Fibroblast of skin of abdomen (primary cell): ENCODE measurements at places on chromosomes 11 and 22.
A peak's percentile ranks its signal among the peaks of the same experiment; 100 is the strongest.

- peak; percentile 36 for DNase-seq
Observed at GRCh38 chr11:126329644-126330211, 25.8 kb upstream of the ST3GAL4 start.

DNA sequence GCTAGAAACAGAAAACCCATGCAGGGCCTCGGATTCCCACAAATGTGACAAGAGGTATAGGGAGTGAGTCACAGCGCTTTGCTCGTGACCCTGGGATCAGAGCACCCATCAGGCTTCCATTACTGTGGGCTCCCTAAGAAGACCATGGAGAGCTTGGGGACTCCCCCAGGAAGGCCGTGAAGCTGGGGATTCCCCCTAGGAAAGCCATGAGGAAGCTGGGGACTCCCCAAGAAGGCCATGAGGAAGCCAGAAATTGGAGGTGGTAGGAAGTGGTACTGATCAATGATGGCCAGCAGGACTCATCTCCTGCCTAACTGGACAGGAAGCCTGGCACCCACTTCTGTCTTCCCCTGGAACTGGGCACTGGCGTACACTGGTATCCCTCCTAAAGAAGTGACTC lies 10.1 kb upstream of the DCPS start:
- DNase-seq, result no peak

- DNase-seq, result no peak
Observed at GRCh38 chr22:17172029-17172833, 13.2 kb upstream of the HDHD5 start.

DNA sequence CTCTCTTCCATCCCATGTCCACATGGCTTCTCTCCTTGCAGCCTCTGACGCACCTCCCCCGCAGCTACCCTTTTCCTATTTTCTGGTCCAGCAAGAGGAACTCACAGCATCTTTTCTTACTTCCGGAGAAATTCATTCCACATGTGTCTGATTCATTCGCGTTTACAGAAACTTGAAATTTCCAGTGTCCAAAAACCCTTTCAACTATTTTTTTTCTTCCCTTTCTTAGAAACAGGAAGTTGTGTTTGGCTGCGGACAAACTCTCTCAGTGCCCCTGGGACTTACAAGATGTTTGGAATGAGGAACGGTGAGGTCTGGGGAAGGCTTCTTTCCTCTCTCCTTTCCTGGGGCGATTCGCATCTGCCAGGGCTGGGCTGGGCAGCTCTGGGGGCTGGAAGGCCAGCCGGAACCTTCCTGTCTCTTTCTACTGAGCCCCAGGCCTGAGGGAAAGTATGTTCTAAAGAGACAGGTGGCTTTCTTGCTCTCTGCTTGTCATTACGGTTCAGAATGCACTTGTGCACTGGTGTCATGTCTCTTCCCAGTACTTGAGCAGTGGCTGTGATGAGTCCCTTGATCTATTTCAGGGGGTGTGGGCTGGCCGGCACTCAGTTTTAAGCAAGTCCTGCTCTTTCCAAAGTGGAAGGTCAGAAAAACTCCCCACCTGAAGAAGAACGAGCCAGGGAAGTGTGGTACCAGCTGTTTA lies 27.5 kb downstream of the ADAMTS8 start:
- peak; percentile 77 for DNase-seq

GRCh38 chr11:36130401-36130800 lies 158.8 kb downstream of the COMMD9 start:
- DNase-seq, result peak; percentile 50

DNA sequence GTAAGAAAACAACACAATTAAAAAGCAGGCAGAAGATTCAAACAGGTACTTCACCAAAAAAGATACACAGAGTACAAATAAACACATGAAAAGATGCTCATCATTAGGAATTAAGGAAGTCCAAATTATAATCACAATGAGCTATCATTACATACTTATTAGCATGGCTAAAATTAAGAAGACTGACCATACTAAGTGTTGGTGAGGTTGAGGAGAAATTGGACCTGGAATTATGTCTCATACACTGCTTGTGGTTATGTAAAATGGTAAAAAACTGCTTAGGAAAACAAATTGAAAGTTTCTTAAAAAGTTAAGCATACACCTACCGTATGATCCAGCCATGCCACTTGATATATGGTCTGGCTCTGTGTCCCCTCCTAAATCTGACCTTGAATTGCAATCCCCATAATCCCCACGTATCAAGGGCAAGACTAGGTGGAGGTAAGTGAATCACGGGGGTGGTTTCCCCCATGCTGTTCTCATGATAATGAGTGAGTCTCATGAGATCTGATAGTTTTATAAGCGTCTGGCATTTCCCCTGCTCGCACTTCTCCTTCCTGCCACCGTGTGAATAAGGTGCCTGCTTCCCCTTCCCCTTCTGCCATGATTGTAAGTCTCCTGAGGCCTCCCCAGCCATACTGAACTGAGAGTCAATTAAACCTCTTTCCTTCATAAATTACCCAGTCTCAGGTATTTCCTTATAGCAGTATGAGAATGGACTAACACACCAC lies 4.8 kb downstream of the SAAL1 start:
- no peak for DNase-seq

DNA sequence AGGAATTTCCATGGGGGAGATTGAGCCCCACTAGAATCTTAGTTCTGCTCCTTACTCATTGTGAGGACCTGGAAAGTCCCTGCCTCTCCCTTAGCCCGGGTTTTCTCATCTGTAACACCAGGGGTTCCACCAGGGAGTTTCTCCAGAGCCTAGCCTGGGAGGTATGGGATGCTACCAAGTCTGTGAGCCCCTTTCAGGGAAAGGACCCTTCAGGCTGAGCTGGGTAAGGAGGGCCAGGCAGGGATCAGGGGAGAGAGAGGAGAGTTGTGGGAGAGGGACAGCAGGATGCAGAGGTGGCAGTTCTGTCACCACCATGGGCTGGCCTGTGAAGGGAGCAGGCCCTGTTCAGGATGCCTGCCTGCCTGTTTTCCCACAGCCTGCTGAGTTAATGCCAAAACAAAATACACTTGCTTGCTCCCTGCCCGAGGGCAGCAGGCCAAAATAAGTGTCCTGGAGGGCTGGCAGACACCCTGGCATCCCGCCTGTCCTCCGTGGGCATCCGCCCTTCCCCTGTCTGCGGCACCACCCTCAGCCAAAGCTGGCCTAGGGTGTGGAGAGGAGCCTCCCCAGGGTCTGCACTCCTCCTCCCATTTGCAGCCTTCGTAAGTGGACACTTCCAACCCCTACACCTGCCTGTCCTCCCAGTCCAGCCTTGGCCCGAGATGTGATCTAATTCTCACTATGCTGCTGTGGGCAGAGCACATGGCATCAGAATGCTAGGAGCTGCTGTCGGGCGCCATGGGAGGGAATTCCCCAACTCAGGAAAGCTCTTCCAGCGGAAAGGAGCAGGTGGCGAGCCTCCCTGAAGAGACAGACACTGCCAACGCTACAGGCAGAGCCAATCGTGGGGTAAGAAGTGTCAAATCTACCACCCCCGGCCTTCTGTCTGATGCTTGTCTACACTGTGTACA lies 5.9 kb upstream of the FCHSD2 start:
- no peak for DNase-seq

DNA sequence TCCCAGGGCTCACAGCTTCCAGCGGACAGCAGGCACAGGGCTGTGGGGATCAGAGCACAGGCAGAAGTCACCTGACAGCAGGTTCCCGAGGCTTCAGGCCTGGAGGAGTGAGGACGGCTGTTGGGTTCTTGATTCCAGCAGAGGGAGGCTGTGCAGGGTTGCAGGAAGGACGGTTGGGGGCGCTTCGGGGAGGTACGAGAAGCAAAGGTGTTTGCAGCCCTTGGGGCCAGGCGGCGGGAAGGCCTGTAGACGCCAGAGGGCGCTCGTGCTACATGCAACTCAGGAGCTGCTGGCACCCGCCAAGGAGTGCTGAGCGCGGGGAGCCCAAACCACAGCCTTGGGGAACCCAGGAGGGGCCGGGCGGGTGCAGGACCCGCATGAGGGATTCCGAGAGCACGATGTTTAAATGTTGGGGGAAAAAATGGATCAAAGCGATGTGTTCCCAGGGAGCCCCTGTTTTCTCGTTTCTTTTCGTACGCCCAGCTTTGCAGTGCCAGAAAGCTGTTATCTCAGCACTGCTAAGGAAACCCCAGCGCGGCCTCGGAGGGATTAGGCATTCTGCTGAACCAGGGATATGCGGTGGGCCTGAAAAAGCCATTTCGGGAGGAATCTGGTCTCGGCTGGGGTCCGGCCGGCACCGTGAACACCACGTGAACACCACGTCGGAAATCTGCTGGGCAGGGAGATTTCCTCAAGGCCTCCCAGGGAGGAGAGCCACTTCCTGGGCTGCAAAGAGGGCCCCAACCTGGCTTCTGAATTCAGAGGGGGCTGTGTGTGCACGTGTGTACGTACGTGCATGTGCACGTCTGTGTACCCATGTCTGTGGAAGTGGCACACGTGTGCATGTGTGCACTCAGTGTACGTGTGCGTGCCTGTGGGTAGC lies 88.1 kb downstream of the KCNQ1 start:
- DNase-seq, result peak; percentile 84

DNA sequence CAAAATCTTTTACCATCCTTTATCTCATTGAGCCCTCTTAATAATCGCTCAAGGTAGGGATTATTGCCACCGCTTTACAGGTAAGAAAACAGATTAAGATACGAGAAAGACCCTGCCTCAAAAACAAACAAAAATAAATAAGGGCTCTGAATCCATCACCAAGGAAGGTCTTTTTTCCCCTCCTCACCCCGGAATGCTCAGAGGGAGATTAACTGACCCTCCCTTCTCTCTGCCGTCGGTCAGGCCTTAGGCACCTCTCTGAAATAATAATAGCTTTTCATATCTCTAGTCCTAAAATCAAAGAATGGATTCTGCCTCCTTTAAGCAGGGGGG lies 620 bp upstream of the ATG2A start:
- no peak for DNase-seq

GRCh38 chr11:47028195-47029093 lies 91.9 kb downstream of the CSTPP1 start:
- no peak for DNase-seq

DNA sequence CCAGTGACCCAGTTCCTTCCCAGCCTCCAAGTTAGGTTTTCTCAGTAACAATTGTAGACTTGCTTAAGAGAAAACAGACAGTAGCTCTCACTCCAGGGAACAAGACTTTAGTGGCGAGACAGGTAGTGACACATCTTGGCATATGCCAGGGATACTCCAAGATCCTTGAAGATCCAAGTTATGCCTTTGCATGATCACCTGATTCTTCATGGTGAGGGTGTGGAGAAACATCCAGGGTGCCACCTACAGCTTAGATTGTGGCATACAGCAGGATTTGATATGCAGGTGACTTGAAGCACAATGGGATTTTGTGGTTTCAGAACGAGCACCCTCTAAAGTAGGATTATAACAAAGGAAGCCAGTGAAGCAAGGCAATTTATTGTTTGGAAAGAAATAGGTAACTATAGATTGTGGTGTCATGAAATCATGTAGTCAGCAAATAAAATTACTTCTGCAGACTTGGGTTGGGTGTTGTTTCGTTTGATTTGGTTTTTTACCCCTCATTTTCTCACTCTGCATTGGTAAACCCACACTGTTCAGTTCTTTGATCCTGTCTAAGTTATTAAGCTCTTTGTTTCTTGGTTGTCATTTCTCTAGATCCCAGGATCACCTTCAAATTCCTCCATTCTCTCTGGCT lies 9.2 kb downstream of the POU2AF3 start:
- DNase-seq, result no peak

- peak; percentile 96 for DNase-seq
Observed at GRCh38 chr11:128039140-128040021, 548.0 kb downstream of the ETS1 start.

DNA sequence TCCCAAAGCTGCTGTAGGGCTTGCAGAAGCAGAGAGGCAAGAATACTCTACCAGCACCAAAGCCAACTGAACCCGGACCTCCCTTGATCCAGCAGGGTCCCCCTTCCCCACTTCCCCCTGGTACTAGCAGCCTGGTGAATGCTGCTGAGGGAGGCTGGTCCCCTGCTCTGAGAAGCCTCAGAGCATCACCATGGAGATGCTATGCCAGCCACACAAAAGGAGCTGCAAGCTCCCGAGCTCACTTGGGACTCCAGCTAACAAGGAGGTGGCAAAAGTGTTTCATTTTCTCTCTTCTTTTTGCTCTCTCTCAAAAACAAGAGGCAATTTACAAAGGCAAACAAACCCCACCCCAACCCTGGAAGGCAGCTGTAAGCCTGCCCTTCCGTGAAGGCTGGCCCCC lies 509.8 kb downstream of the BUD13 start:
- no peak for DNase-seq

GRCh38 chr11:2097356-2097997 lies 41.7 kb downstream of the IGF2 start:
- DNase-seq, result peak; percentile 87

DNA sequence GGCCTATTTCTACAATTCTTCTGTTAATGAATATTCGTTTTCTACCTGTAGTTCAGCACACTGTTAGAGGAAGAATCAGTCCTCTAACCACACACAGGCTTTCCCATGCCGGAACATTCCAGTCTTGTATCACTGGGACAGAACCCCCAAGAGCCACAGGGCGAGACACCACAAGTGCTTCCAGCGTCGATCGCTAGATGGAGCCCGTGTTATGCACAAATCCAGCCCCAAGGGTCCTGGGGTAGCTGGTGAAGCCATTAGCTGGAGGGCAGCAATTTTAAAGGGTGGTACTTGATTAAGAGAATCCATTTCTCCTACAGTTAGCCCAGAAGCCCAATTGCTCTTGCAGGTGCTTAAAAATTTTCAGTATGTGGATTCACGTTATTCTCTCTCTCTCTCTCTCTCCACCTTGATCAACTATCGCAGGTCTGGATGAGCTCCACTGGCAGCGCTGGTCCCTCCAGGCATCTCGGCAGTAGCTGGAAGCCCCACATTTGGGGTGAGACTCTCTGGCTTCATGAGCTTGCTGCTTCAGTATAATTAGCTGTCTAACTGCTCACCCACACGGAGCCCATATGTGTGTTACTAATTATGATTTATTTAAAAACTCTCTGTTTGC lies 148.2 kb upstream of the SNX19 start:
- peak; percentile 73 for DNase-seq
